ENCODE measurements at places on chromosomes 11 and 22. TPM values are rescaled to one million over a fixed set of nuclear protein-coding genes. Genes with fewer than 3 reads are reported as not detected.

PNPLA5 gene
- not detected for total RNA-seq

ZNHIT2 gene
- total RNA-seq, result 9.7 TPM

WEE1 gene
- total RNA-seq, result 4.8 TPM

DNA sequence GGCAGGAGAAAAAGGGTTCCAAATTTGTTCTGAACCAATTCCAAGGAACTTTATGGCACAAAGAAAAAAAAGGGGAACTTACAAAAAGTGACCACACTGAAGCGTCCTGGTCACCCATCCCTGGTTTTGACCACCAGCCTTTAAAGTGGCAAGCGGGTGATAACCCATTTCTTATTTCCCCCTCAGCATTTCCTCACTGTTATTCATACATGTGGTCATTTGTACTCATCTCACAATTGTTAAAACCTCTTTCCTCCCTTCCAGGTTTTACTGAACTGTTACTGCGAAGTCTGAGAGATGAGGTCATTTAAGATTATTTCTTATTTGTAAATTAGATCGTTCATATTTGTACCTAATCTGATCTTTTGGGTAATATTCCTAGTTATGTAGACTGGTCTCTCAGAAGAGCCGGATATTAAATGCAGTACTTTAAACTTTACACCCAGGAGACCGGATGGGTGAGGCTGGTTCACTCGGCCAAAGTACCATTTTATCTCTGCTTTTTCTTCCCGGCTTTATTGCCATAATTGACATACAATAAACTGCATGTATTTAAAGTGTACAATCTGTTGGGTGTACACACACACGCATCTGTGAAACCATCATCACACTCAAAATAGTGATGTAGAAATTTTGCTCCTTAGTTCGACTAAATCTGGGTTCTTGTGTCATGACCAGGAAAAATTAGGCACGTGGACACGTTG, 47.0 kb downstream of the CDPF1 start:
- H3K27me3 ChIP-seq, result no peaks in the 10 kb centered on the region
- no peak overlapping the region for H3K27ac ChIP-seq
- no peak for DNase-seq

- peak overlapping the region; percentile 82 for H3K27ac ChIP-seq
- peaks cover 15% of the 10 kb centered on the region for H3K36me3 ChIP-seq
- no peaks in the 10 kb centered on the region for H3K27me3 ChIP-seq
- peak overlapping the region; percentile 76 for H3K4me3 ChIP-seq
- peak; percentile 87 for DNase-seq
Observed at GRCh38 chr11:64742889-64743590, 902 bp downstream of the RASGRP2 start.

GRCh38 chr11:63635762-63636465, 21.7 kb upstream of the PLAAT3 start:
- H3K36me3 ChIP-seq, result peaks cover 3% of the 10 kb centered on the region
- DNase-seq, result peak; percentile 30
- H3K4me3 ChIP-seq, result no peak overlapping the region
- no peaks in the 10 kb centered on the region for H3K4me1 ChIP-seq
- no peaks in the 10 kb centered on the region for H3K27me3 ChIP-seq

GRCh38 chr22:49108636-49109315, 718.9 kb downstream of the BRD1 start:
- H3K4me1 ChIP-seq, result no peaks in the 10 kb centered on the region
- no peak for DNase-seq
- no peak overlapping the region for H3K27ac ChIP-seq
- H3K27me3 ChIP-seq, result peaks cover 8% of the 10 kb centered on the region
- H3K4me3 ChIP-seq, result no peak overlapping the region

- no peaks in the 10 kb centered on the region for H3K27me3 ChIP-seq
- DNase-seq, result no peak
- peak overlapping the region; percentile 66 for H3K27ac ChIP-seq
- peaks cover 97% of the 10 kb centered on the region for H3K4me1 ChIP-seq
Observed at GRCh38 chr11:73384125-73384441, 7.9 kb downstream of the RELT start.

DNA sequence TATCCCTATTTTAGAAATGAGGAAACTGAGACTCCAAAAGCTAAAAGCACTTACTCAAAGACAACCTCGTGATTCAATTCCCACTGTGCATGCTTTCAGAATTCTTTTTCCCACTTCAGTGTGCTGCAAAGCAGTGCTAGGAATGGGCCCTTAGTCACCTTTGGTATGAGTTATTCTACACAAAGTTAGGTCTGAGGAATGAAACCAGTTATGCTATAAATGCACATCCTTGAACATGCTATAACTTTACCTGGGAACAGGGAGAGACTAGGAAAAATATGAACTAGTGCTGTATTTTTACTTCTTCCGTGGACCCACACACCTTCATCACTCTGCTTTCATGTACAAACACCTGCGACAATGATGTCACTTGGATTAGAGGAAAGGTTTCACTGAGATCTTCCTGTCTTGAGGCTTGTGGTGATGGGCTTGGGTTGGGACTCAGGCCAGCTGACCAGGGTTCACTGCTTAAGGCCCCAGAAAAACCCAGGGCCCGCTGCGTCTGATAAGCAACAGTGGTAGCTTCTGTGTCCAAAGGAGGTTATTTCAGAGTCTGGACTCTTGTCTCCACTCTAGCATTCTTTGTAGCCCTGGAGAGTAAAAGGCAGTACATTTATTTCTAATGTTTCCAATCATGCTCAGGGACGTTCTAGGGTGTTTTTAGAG, 81.6 kb downstream of the ZC3H12C start:
- no peak for DNase-seq
- peaks cover 6% of the 10 kb centered on the region for H3K4me1 ChIP-seq
- H3K27me3 ChIP-seq, result no peaks in the 10 kb centered on the region
- no peaks in the 10 kb centered on the region for H3K36me3 ChIP-seq
- H3K27ac ChIP-seq, result no peak overlapping the region

DNA sequence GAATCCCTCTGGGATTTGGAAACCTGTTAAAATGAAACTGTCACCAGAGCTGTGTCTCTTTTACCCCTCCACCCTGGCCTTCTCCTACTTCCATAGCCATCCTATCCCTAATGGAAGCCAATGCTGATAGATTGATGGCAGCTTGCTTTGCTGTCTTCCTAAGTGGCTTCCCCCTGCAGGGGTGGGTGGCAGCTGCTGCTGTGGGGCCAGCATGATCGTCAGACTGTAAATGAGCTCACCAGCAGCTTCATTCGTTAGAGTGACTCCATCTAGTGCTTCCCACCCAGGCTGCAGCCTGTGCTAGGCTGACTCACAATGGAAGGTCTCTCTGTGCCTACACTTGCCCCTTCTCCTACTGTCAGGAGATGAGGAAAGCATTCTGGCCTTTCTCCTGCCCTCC, 311.0 kb downstream of the BUD13 start:
- H3K4me1 ChIP-seq, result no peaks in the 10 kb centered on the region
- no peak overlapping the region for H3K4me3 ChIP-seq
- H3K27ac ChIP-seq, result no peak overlapping the region

- DNase-seq, result no peak
- no peak overlapping the region for H3K27ac ChIP-seq
- H3K4me3 ChIP-seq, result no peak overlapping the region
- peaks cover 37% of the 10 kb centered on the region for H3K36me3 ChIP-seq
- no peaks in the 10 kb centered on the region for H3K4me1 ChIP-seq
- no peaks in the 10 kb centered on the region for H3K27me3 ChIP-seq
Observed at GRCh38 chr22:28095316-28096095, 176.4 kb upstream of the PITPNB start.

DNA sequence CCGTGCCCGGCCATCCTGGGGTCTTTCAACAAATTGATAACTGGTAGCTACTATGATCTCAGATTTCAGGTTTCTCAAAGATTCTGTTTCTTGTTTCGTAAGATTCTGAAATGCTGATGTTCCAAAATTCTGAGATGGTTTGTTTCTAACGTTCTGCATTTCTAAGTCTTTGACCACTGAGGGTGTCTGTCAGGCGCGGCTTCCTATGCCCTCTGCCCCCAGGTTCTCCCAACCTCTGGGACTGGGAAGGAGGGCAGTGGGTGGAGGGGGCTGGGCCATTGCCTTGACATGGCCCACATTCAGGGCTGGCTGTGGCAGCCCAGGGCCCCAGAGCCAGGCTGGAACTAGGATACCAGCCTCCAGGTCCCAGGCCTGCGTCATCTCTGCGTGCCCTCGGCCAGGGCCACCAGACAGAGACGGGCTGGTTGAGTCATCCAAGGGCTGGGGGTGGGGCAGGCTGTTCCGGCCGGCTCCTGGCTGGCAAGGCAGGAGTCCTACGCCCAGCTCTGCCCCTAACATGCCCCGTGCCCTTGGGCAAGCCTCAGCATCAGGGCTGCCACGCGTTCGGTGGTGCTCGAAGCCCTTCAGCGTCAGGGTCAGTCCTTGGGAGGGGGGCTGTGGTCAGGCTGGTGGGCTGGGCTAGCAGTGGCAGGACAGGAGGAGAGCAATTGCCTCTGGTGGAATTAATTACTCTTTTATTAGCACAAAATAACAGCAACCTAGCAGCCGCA, 5.2 kb downstream of the TMEM134 start:
- DNase-seq, result peak; percentile 83
- H3K4me3 ChIP-seq, result peak overlapping the region; percentile 64
- H3K4me1 ChIP-seq, result peaks cover 26% of the 10 kb centered on the region
- no peaks in the 10 kb centered on the region for H3K36me3 ChIP-seq
- no peaks in the 10 kb centered on the region for H3K27me3 ChIP-seq
- peak overlapping the region; percentile 73 for H3K27ac ChIP-seq

DNA sequence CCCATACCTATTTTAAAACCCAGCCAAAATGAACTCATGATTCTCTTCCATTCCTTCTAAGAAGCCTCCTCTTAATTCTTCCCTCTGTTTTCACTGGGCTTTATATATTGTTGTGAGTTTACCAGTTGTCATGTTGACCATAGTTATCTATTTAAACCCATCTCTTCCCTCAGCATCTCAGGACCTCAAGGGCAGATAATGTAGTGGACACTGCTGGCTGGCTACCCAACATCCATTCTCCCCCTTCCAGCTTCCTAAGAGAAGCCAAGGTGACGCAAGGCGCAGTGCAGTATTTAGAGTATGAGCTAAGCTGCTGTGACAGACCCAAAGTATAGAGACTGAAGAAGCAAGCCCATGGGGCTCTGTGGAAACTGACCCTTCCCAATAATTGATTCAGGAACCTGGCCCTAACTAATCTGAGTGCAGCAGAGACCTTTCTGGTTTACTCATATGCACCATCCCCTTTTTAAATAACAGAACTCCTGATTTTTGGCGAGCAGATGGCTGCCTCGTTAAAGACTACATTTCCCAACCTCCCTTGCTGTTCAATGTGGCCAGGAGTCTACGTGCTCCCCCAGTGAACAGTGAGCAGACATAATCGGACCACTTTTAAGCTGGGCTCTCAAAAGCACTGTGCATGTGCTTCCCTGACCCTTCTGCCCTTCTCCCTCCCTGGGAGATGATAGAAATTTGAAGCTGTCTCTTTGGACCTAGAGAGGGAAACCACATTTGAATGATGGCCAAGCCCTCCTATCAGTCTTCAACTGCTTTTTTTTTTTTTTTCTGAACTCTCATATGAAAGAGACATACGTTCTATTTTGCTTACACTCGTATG, 28.1 kb upstream of the CREB3L1 start:
- no peaks in the 10 kb centered on the region for H3K4me1 ChIP-seq
- H3K36me3 ChIP-seq, result no peaks in the 10 kb centered on the region
- H3K27me3 ChIP-seq, result no peaks in the 10 kb centered on the region
- peak overlapping the region; percentile 4 for H3K27ac ChIP-seq
- H3K4me3 ChIP-seq, result no peak overlapping the region
